ENCODE measurements at places on chromosomes 13 and 19.

DNA sequence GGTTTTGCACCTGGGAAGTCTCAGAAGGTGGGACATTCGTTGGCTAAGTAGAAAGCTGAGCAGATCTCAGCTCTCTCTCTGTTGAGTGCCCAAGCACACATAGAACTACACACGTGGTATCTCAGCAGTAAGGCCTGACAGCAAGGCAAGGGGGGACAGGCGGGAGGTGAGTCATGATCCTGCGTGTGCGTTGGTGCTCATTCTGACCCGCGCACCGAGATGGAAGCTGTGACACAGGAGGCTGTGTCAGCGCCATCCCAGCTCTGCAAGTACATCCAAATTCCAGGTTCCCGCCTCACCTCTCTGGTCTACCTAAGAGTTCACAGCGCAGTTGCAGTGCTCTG, 135.7 kb downstream of the USP12 start:
- DNase-seq, result no peak

GRCh38 chr13:39510316-39510695, 92.7 kb downstream of the LHFPL6 start:
- DNase-seq, result no peak

- DNase-seq, result no peak
Measured at GRCh38 chr13:106587787-106588186, 19.9 kb upstream of the ARGLU1 start.

GRCh38 chr19:35088131-35088913, 27.3 kb upstream of the FXYD3 start:
- DNase-seq, result no peak

DNA sequence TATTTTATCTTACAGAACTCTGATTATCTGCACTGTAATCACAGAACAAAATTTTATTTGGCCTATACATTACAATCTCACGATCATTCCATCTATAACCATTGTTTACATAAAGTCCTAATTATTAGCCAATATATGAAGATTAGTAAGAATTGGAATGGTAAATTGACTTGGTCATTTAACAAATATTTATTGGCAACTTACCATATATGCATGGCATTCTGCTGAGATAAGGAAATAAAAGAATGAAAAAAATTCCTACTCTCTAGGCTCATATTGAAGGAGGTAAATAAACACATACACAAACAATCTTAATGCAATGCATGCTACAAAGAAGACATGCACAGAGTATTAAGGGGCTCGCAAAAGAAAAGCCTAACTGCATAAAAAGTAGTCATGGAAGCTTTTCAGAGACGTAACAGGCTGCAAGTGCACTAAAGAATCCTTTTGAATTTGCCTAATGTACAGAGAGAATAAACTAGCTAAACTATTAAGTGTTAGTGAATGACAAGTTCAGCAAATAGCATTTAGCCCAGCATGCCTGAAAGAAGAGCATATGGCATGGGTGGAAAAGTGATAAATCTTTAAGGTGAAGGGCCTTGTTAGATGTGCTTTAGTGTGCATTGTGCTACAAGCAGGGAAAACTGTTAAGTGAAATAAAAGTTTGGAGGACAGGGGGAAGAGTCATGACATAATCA, 1131.1 kb downstream of the PCDH9 start:
- DNase-seq, result no peak

GRCh38 chr13:76778853-76779252, 107.4 kb downstream of the KCTD12 start:
- no peak for DNase-seq

Measured in frontal cortex (tissue), 4 donors.